ENCODE measurements at places on chromosomes 13 and 19.
A peak's percentile ranks its signal among the peaks of the same experiment; 100 is the strongest.

GRCh38 chr19:4717966-4718701 is 5.5 kb downstream of the DPP9 start:
- DNase-seq: no peak

DNA sequence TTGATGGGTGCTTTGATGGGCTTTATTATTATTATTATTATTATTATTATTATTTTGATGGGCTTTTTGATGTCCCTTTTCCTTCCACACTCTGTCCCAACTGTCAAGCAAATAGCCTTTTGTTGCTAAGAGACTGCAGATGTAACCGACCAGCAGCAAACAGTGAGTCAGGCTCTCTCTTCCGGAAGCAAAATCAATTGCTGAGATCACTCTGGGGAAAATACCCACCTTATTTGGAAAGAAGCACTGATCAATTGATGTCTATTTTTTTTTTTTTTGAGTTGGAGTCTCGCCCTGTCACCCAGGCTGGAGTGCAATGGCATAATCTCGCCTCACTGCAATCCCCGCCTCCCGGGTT is 2.9 kb downstream of the LDLR start:
- peak; percentile 42 for DNase-seq

DNA sequence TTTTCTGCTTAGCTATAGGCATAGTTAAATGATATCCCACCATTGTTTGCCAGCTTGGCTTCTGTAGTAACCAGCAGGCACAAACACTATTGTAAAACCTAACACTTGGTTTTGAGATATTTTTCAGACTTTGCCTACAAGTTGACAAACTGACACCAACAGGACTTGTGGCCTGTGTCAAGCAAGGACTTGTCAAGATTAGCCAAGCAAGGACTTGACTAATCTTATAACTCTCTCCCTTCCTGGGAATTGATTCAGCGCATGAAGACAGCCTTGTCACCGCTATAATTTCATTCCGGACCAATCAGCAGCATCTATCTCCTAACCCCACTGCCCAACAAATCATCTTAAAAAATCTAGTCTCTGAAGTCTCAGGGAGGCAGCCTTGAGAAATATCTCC is 72.7 kb upstream of the SLITRK1 start:
- DNase-seq: no peak

GRCh38 chr19:7552781-7553180 is 17.3 kb downstream of the PNPLA6 start:
- no peak for DNase-seq

GRCh38 chr19:29395734-29396414 is 129.9 kb upstream of the VSTM2B start:
- DNase-seq: no peak

DNA sequence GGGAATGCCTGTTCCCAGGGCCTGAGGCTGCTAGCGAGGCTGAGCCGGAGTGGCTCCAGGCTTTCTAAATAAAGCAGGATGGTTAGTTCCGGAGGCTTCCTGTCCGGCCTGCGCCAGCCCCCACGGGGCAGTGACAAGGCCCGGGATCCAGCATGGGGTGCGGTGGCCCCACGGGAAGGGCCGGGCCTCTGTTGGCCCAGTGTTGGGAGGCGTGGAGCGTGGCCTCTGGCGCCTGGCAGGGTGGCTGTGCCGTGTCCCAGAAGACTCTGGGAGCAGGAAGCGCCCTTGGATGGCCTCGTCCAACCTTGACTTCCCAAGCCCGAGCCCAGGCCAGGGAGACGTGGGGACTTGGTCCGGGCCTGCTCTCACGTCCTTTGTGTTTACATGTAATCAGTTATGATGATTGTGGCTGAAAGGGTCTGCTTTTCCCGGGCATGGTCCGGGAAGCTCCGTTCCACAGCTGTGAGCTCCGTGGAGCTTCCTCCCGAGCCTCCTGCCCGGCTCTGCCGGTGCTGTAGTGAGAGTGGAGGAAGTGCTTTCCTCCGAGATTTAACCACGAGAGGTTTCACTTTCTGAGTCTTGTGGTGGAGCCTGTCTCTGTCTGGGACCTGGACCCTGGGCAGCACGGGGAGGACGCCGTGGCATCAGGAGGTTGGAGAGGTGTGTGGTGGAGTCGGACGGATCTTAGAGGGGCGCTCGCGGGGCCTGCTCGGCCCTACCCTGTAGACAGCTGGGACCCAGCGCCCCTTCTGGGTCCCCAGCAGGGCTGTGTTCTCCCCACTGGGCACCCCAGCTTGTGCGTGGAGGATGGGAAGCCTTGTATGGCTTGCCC is 4.6 kb downstream of the GNA11 start:
- no peak for DNase-seq

- DNase-seq: no peak
Measured at GRCh38 chr13:45373162-45373547, 32.2 kb upstream of the TPT1 start.

GRCh38 chr19:1310853-1311180 is 25.1 kb downstream of the EFNA2 start:
- DNase-seq: no peak

- peak; percentile 90 for DNase-seq
Measured at GRCh38 chr19:50679177-50680125, 30.2 kb downstream of the C19orf81 start.

DNA sequence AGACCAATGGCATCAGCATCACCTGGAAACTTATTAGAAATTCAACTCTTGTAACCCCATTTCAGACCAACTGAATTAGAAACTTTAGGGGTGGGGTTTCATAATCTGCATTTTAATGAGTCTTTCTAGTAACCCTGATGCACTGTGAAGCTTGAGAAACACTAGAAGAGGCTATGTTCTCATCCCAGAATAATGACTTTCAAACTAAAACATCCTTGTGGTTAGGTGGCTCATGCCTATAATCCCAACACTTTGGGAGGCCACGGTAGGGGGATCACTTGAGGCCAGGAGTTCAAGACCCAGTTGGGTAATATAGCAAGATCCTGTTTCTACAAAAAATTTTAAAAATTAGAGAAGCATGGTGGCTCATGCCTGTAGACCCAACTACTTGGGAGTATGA is 402.4 kb downstream of the DLEU7 start:
- no peak for DNase-seq

All from activated CD4-positive, alpha-beta T cell treated with anti-CD3 and anti-CD28 coated beads for 48 hours (primary cell).